ENCODE measurements at places on chromosomes 2 and 18.

GRCh38 chr2:47437287-47437686, 34.3 kb downstream of the MSH2 start:
- peak; percentile 40 for DNase-seq

GRCh38 chr2:11661891-11662435, 8.0 kb downstream of the NTSR2 start:
- DNase-seq = no peak

GRCh38 chr2:675982-676646, 1.1 kb downstream of the TMEM18 start:
- DNase-seq = peak; percentile 91

DNA sequence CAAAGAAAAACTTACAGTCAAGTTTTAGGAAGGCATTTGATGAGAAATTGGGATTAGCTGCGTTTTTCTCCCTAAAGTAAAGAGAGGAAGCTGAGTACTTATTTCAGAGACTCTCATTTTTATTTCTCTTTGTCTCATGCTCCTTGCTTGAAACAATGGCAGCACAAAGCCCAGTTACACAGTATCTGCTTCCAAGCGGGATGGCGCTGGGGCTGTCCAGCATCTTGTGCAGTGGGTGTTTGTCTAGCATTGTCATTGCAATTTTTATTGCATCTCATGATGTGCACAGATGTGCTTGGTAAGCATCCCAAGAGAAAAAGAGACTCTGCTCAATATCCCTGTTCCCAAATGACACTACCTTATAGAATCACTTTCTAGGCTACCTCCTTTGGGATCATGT, 102.8 kb upstream of the ZNF521 start:
- DNase-seq = no peak

DNA sequence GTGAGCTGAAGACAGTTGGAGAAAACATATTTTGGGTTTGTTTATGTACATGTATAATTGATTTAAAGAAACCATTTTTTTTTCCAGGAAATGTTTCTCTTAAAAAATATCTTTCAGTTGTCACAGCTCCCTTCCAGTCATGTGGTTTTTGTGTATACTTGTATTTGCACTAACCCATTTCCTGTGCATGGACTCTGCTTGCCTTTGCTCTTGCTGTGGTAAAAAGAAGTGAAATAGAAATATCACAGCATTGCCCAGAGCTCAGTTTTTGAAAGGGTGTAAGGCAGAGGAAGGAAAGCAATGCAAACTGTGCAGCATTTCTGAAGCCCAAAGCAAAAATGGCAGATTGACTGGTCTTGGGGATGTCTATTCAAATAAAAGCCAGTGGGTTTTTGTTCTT, 10.4 kb upstream of the DOCK10 start:
- no peak for DNase-seq
